ENCODE measurements at places on chromosomes 16 and 17. TPM values are rescaled to one million over a fixed set of nuclear protein-coding genes. Genes with fewer than 3 reads are reported as not detected.

The KRT40 gene
- not detected for total RNA-seq

The BCL6B gene
- total RNA-seq: 0.33 TPM

The PRSS36 gene
- 0.29 TPM for total RNA-seq

The TSNAXIP1 gene
- 1.3 TPM for total RNA-seq

The CYB561 gene
- 16.7 TPM for total RNA-seq

The TBC1D3H gene
- not detected for total RNA-seq

The CTRB1 gene
- total RNA-seq: not detected
